ENCODE measurements at places on chromosomes 11 and 22.
A peak's percentile ranks its signal among the peaks of the same experiment; 100 is the strongest.

DNA sequence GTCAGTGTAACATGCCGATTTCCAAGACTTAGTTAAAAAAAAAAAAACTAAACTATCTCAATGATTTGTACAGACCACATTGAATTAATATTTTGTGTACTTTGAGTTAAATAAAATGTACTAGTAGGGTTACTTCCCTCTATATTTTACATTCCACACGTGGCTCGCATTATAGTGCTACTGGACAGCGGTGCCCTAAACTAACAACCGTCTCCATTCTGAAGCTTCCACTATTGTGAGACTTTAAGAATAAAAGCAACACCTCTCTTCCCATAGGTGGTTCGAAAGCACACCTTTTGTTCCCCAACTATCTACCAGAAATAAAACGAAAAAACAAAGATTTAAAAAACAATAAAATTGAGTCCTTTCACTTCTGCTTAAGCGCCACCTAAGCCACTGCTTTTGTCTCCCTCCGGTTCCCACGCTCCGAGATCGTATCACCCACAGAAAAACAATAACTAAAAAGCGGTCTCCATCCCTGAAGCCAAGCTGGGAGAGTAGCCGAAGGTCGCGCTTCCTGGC is 380 bp upstream of the TTC17 start:
- no peak for DNase-seq

DNA sequence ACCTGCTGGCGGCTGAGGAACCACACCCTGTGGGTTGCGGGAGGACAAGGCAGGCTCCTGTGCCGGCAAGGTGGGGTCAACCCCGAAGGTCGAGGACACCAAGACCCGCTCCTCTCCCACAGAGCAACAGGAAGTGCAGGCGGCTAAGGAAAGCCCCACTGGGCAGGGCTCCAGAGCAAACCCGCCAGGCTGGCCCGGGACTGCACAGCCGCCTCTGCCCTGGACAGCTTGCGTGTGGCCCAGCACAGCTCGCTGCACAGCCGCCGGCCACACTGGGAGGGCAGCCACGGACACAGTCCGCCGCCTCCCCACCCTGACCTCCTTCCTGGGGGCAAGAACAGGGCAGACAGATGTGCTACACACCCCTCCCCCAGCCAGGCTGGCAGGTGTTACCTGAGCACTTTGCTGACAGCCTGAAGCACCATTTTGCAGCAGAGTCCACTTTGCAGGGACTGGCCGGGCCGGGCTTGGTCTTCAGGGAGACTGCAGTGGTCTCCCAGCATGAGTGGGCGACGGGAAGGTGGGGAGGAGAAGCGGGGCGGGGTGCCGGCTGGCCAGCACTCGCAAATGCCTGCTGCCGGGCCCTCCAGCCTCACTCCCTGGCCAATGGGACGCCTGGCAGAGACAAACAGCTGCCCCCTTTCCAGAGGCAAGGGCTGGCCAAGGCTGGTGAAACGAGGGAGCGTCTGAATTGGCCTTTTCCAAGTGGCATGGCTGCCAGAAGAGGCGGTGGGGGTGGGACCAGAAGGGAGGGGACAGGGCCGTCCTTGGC is at the start of gene MOB2:
MOB2 (minus strand) TSS at position 726 of the 772 bp plus-strand sequence; CDS start at position 503, 223 bp downstream.
- no peak for DNase-seq

GRCh38 chr11:128551058-128551457 is 36.3 kb downstream of the ETS1 start:
- DNase-seq: no peak

DNA sequence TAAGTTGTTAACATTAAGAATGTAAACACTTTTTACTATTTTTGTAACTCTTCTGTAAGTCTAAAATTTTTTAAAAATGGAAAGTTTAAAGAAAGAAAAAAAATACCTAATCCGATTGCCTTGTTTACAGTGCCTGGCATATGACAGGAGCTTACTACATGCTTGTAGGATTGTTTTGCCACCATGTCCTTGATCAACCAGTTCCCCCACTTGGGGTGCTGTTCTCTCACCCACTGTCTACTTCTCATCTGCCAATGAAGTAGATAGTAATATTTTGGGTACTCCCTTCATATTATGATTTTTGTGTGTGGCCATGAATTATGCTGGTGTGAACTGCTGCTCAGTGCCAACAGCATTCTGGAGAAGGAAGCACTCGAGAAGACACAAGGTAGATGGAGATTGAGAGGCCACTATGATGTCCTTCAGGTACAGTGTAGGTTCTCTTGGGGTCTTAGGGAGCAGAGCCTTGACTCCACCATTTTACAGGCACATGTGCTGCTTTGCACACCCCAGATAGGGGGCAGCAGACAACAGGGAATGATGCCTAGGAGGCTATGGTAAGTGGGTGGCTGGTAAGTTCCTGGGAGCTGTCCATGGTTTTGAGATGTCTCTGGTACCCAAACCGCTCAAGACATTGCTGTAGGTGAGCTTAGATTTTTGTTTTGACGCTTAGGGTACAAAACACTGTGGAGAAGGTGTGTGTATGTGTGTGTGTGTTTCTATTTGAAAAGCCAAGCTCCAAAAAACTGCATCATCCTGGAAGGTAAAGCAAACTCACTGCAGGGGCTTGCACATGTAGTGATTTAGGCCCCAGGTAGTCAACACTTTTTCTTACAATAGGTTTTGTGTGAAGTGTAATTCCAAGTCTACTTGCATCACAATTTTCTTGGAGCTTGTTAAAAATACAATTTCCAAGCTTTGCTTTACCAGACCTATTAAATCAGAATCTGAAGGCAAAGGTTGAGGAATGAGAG is 494.5 kb upstream of the LARGE1 start:
- peak; percentile 82 for DNase-seq

DNA sequence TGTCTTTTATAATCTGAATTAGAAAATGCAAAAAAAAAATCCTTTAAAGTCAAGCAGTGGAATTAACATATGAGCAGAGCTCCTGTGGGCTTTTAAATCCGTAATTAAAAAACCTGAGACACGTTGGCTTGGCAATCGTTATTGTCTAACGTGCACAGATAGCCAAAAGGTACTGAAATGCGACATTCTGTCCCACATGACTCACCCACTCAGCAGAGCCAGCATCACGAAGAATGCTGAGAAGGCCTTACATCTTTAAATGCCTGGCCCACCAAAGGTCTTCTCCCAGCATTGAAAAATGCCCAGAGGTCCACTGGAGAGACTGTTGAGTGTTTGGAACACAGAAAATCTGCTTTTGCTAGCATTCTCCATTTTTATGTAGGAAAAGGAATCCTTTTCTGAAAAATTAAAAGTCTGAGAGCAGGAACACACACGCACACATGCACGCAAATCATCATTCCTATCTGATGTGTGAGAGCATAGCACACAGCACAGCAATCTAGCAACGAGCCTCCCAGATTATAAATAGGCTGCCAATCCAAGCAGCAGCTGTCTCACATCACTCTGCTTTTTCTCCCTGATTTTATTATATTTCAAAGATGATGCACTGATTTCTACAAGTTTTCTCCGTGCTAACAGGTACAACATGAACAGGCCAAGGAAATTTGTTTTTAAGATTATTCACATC is 94.5 kb downstream of the PHF21A start:
- no peak for DNase-seq
